ENCODE measurements at places on chromosomes 3 and 15.

DNA sequence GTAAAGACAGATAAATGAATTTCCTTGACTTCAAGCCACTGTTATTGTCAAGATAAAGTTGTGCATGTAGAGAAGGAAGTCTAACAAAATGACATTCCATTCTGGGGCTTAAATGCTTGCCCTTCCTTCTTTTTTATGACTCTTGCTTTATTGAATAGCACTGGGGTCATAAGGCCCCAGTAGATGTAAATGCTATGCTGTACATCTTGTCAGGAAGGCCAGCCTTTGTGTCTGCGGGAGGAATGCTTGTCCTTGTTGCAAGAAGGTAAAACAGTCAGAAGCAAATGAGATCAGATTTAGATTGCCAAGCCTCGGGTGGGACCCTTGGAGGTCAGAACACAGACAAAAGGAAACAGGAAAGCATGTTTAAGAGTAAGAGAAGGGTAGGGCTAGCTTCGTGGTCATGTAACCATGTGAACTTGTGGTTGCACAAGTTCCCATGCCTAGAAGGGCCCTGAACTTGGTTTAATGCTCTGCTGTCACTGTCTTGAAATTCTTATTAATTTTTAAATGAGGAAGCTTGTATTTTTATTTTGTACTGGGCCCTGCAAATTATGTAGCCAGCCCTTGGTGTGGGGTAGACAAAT lies 81.5 kb downstream of the PPM1L start:
- DNase-seq, result no peak

GRCh38 chr15:86183596-86184491 lies 104.2 kb downstream of the AGBL1 start:
- DNase-seq, result no peak

DNA sequence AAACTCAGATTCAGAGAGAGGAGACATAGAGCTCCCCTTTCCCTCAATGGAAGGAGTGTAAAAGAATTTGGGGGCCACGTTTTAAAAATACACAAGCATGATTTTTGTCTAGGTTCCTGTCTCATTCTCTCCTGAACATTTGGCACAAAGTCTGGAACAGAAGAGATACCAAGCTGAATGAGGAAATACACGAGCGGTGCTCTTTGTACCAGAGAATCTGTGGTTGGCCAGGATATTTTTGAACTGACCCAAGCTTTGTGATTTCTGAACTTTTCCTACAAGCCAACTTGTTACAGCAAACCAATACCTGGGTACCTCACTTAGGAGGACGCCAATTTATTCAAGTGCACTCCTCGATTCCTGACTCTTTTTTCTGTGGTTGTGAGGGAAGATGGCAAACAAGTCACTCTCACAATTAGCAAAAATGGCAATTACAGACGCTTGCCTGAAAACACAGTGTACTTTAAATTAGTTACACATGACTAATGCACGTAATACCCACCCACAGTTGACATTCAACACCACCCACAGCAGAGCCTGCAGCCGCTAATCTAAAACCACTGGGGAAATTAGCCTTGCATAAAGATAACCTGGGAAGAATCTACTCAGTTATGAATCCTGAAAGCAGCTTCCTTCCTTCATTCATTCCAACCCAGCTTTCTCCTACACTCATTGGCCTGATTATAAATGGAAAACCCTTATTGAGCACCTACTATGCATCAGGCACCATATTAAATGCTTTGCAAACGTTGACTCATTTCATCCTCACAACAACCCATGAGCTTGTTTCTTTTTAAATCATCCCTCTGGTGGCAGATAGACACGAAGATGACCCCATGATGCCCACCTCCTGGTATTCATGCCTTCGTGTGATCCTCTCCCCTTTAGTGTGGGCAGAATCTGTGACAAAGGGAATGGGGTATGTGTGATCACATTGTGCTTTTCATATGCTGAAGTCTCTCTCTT lies 293.5 kb downstream of the KBTBD8 start:
- no peak for DNase-seq

DNA sequence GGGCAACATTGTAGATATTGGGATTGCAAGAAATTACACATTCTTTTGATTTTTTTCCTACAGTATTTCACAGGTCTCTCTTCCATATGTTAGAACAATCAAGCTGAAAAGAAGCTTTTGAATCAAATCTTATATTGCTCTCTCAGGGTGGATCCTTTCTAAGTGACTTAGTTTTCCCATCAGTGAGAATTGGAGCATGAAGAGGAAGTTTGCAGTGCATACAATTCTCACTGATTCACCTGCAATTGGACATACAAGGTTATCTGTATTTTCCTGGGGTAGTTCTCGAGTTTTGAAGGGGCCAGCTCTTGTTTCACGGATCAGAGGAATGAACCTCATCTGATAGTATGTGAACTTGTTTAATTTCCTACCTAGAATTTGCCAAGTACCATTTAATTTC lies 150.8 kb downstream of the PEX5L start:
- no peak for DNase-seq

- DNase-seq, result no peak
These were observed 46.6 kb downstream of the CEP70 start for GRCh38 chr3:138547342-138547975.

DNA sequence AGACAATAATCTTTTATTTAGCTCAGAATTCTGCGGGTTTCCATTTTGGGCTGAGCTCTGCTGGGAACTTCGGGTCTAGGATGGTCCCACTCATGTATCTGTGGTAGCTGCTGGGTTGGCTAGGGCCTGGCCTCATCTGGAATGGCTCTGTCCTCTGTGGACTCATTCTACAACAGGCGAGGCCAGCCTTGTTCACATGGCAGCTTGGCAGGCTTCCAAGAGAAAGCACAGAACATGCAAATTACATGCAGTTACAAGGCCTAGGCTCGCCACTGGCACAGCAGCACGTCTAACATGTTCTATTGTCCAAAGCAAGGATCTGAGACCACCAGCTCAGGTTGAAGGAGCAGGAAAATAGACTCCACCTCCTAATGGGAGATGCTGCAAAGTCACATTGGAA lies 431.4 kb downstream of the PDCD6IP start:
- no peak for DNase-seq

- no peak for DNase-seq
These were observed 205.7 kb upstream of the ROBO1 start for GRCh38 chr3:79973482-79973881.

- DNase-seq, result peak; percentile 50
These were observed 9.1 kb upstream of the MFSD1 start for GRCh38 chr3:158792709-158793108.

DNA sequence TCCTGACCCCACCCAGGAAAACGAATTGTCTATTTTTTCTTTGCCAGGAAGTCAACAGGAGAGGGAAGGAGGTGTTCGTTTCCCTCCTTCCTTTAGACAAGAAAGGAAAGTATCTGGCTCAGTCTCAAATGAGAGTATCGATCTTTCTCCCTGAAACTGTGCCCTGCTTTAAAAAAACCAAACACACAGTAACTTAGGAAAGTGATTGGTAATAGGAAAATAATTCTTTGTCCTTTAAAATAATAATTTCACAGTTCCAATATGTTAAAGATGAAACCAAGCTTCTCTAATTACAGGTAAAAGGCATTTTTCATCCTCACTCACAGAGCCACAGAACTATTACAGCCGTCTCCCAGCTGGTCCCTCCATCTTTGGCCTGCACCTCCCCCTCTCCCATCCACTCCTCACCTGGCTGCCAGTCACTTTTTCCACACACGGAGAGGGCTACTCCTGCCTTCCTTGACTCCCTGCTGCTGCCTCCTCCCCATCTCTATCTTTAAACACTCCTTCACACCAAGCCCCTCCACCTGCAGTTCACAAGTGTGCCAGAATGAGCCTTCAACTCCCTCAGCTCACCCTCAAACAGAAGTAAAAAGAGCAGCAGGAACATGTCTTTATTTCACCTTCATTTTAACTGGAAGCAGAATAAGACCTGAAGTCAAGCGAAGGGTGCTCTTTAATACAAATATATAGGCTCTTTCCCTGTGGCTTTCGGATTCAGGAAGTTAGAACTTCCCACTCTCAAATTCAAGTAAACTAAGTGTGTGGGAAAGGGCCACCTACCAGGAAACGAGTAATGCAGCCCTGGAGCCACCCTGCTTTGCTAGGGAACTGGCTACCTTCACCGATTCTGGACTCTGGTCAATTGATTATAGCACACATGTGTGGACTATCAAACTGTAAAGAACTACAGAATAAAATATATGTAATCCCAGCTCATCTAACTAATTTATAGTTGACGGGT lies 116.4 kb downstream of the SENP2 start:
- DNase-seq, result no peak

GRCh38 chr15:91456921-91457320 lies 356.9 kb downstream of the SV2B start:
- DNase-seq, result no peak

GRCh38 chr3:165920984-165921383 lies 83.8 kb upstream of the BCHE start:
- no peak for DNase-seq

GRCh38 chr3:108509871-108510270 lies 525 bp downstream of the MYH15 start:
- no peak for DNase-seq

DNA sequence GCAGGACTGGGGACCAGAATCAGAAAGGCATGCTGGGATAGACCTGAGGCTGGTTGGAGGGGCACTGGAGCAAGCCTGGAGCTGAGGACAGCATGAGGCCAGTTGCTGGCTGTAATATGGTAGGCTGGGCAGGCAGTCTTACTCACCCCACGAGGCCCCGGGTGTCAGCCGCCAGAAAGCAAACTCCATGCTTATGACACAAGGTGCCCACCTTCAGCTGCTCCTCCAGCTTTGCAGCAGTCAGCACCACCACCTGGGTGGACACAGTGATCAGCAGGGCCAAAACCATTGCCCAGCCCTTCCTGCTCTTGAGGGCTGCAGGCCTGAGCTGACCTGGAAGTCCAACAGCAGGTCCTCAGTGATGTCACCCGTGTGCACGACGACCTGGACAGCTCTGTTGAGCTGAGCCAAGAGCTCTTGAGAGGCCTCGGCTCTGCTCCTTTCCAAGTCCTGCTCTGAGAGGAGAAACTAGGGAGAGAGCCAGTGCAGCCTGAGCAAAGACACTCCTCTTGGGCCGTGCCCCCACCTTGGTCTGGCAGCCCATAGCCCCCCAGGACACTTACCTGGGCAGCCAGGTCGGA lies 747 bp downstream of the UBA7 start:
- DNase-seq, result peak; percentile 44

DNA sequence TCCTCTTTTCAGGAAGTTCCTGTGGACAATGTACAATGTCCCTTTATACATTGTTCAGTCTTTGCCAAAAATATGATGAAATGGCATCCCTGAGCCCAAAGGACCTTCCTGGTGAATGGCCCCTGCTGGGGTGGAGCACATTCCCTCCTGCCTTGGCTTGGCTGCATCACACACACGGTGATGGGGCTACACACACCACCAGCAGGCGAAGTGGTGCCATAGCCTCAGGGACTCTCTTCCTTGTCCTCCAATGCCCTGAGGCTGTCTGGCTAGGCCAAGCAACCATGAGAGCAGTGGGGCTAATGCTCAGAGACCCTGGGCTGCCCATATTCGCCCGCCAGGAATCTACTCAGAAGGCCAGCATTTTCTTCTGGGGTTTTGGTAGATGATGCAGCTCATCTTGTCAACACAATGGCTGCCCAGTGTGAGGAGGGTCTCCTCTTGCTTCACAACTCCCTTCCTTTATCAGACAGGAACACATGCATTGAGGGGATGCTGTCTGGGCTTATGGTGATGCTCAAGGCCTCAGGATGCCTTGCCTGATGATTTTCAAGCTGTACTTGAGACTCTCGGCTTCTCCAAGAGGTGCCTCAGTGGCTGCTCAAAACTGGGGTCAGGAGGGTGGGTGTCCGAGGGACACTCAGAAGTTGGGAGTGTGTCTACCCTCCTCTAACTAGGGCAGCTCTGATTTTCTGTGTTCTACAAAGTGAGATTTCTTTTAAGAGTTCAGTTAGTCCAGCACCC lies 40.9 kb upstream of the EPHB1 start:
- no peak for DNase-seq

GRCh38 chr15:30990446-30991254 lies 778 bp downstream of the MTMR10 start:
- no peak for DNase-seq

GRCh38 chr3:131238496-131238895 lies 143.1 kb upstream of the NUDT16 start:
- no peak for DNase-seq

GRCh38 chr3:107458871-107459270 lies 63.9 kb upstream of the BBX start:
- DNase-seq, result no peak

DNA sequence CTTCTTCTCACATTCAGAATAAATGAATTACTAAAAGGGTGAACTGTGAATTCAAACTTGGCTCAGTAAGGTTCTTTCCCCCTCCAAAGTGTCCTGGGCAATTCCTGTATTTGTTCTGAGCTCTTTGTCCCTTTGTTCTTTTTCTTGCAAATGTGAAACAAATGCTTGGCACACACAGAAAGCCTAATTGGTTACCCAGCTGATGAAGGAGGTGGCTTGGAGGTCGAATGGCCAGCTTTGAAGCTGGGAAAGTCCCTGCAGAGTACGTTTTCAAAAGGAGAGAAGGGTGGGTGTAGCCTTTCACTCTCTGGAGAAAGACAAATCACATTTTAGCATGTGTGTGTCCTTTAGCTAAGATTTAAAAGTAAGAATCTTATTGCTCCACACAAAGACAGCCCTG lies 154.4 kb downstream of the PEX5L start:
- DNase-seq, result no peak

- DNase-seq, result no peak
These were observed 740 bp upstream of the OXSR1 start for GRCh38 chr3:38164643-38164951.

DNA sequence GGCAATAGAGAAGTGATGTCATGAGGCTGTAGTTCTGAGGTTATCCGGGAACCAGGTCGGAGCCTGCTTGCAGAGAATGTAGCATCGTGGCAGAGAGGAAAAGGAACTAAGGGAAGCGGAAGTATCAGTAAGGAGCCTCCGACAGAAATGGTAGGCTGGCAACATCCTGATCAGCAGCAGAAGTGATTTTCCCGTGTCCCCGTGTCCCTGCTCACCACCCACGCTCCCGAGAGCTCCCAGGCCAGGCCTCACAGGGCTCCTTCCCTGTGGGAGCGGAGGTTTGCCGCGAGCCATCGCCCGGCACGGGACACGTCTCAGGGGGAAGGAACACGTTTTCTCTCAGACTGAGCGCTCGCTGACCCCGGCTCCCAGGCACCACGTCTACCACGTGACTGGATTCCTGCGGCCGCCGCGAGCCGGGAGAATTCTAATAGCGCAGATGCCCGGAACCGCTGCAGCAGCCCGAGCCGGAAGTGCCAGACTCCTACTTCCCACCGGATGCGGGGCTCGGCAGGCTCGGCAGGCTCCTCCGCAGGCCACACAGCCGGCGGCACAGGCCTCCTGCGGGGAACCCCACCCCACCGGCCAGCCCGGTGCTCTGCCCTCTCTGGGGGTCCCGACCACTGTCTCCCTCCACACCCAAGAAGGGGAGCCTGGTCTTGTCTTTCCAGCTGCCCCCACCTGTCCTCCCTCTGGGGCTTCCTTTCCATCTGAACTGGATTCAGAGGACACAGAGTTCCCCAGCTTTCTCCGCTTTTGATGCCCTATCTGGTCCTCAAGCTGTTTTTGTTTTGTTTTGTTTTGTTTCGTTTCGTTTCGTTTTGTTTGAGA lies 99.3 kb downstream of the BDH1 start:
- peak; percentile 92 for DNase-seq

GRCh38 chr3:157906627-157907026 lies 199.6 kb downstream of the SHOX2 start:
- peak; percentile 23 for DNase-seq

Measured in AG08396 (cell line).